Cardiac ventricle fibroblast (primary cell): ENCODE measurements at places on chromosomes 2 and 18. TPM values are rescaled to one million over a fixed set of nuclear protein-coding genes. Genes with fewer than 3 reads are reported as not detected.

NAT8 gene
- total RNA-seq = not detected in 2 replicates

CD8A gene
- not detected in 2 replicates for total RNA-seq

GALR1 gene
- under 0.01 TPM in 1 of 2 replicates, not detected in the other for total RNA-seq

CFC1 gene
- not detected in 2 replicates for total RNA-seq

SF3B6 gene
- total RNA-seq = 137 and 168 TPM in 2 replicates
